ENCODE measurements at places on chromosomes 5 and 9.

DNA sequence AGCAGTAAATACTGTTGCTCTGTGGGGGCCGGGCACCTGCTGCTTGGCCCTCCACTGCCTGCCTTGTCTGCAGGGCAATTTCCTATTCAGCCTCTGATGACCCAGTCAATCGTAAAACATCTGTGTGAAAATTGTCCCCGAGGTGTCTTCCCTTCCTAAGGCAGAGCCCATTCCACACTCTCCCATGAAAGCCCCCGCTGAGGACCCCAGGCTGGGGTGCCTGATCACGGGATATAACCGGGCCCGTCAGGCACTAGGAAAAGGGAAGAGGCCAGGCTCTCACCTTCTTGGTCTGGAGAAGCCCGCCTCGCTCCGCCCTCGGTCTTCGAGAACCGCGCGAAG, 27.2 kb upstream of the SCGB3A1 start:
- DNase-seq = no peak

GRCh38 chr9:6641961-6642360, 3.6 kb downstream of the GLDC start:
- no peak for DNase-seq

GRCh38 chr9:87677776-87678587, 47.9 kb upstream of the CTSL start:
- no peak for DNase-seq

GRCh38 chr5:79263290-79263689, 27.4 kb downstream of the JMY start:
- no peak for DNase-seq
